Thyroid gland (tissue), 4 donors: ENCODE measurements at places on chromosomes 5 and 9. TPM values are rescaled to one million over a fixed set of nuclear protein-coding genes. Genes with fewer than 3 reads are reported as not detected.

The PCDHB15 gene
- 3.8 TPM for total RNA-seq

DNA sequence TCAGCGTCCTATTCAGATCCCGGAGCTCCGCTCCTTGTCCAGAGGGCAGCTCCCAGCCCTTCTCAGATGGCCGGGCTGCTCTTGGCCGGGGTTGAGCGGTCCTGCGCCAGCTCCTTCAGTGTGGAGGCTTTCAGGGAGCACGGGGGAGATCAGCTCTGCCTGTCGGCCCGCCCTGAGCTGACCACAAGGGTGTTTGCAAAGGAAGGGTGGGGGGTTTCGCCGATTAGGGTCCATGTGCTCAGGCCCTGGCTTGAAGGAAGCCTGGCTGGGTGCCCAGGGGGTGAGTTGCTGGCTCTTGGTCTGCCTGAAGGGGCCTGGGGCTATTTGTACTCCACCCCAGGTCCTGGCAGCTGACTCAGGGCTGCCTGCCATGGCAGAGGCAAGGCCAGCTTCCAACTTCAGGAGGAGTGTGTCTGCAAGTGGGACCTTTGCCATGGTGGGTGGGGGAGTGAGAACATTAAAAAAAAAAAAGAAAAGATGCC, 250.1 kb upstream of the KLF4 start:
- DNase-seq, result peak; percentile 82

GRCh38 chr5:126129431-126129830, 293.8 kb upstream of the GRAMD2B start:
- no peak for DNase-seq

- DNase-seq, result no peak
Measured at GRCh38 chr5:74384851-74385250, 255.7 kb downstream of the ENC1 start.

DNA sequence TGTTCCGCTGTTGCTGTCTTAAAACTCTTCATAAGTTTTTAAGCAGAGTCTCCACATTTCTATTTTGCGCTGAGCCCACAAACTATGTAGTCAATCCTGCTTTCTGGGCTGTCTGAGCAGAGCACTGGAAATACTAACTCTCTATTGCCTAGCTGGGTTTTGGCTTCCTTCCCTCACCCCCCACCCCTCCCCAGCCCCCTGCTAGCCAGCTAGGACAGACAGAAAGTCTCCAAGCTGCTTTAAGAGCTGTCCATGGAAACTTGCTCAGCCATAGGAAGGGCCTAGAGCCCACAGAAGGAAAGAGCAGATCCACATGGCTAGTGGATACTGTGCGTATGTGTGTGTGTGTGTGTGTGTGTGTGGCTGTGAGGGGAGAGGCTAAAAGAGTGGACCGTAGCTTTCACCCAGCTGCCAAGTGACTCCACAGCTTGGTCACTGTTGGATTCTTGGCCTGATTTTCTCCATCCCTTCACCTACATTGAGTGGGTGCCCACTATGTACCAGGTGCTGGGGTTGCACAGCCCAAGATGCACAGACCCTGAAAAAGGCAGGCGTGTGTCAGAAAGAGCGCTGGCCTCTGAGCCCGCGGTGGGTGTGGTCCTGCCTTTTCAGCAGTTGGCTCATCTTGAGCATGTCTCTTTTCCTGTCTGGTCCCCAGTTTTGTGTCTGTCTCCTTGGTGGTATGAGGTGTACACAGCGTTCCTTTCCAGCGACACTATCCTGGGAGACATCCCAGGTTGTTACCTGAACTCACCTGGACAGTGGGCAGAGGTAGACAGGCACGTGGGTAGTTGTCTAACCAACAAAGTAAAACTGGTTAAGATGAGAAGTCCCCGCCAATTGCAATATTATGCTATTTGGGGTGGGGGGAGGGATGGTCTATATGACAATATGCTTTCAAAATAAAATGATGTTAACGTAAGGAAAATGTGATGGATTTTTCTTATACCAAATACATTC, 5.4 kb upstream of the NKX2-5 start:
- no peak for DNase-seq

GRCh38 chr9:83247732-83248131, 184.8 kb upstream of the RASEF start:
- DNase-seq, result no peak

DNA sequence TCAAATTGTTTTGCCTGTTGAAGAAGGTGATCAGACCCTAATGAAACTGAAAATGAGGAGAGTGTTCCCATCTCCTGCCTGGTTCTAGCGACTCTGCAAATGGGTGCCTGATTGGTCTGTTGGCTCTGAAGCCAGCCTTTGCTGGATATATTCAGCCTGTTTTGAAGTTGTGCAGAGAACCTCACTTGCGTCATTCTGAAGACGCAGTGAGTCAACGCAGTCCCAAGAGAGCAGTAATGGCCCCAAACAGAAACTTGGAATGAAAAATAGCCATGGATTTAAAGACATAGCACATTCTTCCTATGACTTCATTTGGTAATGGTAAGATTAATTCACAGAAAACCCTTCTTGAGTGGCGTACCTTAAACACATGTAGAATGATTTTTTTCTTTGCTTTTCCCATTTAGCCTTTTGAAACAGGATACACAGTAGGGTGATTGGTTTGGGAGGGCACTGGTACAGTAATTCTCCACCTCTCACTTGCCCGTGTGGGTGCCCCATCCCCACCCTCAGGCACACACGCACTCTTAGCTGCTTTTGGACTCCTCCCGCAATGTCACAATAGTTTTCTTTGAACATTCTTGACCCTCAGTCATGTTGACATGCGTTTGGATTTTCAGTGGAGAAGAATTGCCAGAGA, 54.1 kb upstream of the ABL1 start:
- DNase-seq, result peak; percentile 61
